CD4-positive, alpha-beta T cell treated with Interleukin-6 at 100 ng/mL for 8 hours (primary cell): ENCODE measurements at places on chromosomes 6 and 20.
A peak's percentile ranks its signal among the peaks of the same experiment; 100 is the strongest.

DNA sequence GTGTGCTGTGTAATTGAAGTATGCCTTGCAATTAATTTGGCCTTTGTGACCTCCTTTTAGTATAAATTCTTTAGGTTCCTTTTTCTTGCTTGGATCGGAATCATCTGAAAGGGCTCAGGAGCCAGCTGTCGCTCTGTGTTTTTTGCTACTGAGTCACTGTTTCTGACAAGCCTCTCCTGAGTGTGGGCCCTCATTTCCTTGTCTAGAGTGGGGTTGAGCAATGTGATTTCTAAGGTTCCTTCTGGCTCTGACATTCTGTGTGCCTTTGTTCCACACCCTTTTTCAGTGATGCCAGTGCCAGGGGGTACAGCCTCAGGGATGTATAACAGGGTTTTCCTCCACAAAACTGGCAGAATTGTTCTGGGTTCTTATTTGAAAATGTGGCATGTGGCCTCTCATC, 26.5 kb downstream of the DAAM2 start:
- DNase-seq: no peak

DNA sequence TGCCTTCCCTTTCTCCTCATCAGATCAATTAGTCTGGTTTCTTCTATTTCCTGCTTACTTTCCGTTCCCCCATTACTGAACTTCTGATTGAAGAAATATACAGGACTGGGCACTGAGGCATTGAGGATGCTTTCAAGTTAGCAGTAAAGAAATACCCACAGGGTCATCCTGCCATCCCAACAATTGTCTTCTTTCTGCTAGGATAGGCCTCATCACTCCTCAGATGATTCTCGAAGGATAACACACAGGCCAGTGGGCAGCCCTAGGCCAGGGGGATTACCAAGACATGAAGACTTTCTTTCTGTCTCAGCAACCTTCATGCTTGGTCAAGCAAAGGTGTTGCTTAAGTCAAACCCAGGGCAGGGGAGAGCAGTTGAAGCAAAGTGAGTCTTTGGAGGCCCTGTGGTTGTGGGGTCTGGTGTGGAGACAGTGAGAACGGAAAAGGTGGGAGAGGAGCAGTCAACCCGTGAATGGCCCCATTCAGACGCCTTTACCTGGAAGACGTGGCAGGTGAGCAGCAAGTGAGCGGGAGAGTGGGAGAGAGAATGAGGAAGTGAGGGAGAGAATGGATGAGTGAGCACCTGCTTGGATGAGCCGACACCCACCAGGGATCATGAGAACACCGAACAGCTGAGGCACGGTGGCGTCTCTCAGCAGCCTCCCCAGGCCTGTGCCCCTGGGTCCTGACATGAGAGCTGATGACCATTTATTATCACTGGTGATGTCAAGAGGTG, 462.9 kb downstream of the PREX1 start:
- DNase-seq: no peak

DNA sequence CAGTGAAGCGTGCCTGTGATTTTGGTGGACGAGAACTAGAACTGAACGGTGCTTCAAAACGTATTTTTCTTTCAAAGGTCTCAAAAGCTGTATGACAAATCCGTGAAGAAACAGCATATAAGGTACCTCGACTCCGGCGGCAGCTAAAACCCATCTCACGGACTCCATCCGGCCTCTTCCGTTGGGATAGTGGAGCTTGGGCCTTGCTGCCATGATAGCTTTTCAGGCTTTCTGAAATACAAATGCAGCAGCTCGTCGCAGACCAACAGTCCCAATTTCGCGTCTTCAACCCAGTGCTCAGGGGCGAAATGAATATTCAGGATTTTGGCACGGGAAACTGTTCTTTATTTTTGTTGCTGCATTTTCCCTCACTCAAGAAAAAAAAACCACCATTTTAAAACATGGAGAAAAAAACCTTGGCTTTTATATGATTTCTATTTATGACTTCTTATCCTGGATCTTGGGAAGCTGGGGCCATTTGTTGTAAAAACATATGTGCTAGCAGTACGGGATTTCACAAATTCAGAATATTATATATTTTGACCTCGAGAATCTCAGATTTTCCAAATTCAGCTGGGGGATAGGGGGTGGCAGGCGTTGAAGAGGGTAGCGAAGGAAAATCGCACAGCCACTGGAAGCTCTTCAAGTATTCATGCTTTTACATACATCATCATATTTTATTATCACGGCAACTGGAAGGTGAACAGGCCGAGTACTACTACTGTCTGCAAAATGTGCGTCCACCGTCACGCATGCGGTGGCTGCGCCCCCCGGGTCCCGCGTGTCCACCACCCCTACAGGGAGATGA, 849 bp downstream of the GSTA4 start:
- DNase-seq: no peak

DNA sequence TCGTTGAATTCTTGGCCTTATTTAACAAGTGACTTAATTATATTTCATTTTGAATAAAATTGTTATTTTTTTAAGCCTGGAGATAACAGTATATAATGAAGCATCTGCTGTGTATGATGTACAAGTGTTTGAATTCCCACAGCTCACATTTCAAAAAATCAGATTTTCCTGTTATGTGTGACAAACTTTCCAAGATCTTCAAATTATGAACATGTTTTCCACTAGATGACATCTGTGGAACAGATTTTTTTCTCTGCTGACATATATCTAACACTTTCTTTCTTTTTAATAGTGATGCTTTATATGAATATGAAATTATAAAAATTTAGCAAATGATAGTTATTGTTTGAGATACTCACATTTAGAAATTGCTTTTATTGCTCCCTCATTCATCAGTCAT, 482.8 kb downstream of the LMBRD1 start:
- no peak for DNase-seq

- no peak for DNase-seq
Measured at GRCh38 chr6:143159001-143159400, 98.3 kb downstream of the AIG1 start.

DNA sequence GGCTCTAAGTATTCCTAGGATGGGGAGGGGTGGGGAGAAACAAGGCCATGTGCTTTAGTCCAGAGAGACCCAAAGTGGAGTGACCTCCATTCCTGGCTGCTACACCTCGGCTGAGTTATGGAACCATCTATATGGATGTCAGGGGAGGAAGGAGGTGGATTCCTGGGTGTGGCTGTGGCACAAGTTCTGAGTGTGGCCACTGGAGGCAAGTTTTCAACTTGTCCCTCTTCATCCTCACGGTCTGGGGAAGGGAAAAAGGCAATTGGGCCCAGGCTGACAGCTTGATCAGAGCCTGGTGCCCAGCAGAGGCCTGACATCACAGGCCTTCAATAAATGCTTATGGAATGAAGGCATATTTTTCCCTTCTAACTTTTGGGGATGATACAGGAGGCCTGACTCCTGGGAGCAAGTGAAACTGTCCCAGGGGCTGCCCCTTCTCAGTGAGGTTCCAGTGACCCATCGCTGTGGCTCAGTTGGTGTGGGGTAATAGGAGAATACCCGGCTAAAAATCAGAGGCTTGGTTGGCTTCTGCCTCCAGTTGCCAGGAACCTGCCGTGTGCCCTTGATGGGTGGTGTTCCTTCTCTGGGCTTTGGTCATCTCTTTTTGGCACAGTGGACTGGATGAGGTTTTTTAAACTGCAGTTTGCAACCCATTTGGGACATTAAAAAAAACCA, 1.8 kb upstream of the ITPR3 start:
- DNase-seq: no peak

DNA sequence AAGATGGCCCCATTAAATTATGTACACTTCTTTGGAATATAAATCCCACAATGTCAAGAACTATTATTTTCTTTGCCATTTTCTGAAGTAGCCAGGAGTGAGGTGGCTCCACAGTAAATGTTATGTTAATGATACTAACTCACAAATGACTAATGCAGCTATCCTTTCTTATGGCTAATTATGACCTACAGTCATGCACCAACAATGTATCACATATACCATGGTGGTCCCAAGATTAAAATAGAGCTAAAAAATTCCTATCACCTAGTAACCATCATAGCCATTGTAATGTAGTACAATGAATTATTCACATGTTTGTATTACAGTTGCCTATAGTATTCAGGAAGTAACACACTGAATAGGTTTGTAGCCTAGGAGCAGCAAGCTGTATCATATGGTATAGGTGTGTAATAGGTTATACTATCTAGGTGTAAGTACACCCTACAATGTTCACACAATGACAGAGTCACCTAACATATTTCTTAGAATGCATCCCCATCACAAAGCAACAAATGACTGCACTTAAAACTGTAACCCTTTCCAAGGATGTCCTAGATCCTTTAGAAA, 15.3 kb downstream of the ECHDC1 start:
- DNase-seq: no peak

GRCh38 chr6:166465671-166466087, 82.9 kb upstream of the MPC1 start:
- DNase-seq: no peak

- peak; percentile 99 for DNase-seq
Measured at GRCh38 chr6:110815411-110816409, at the start of gene CDK19. TSS of gene CDK19 (minus strand) at chr6:110815469. CDS start at chr6:110815136, 333 bp downstream.

- peak; percentile 77 for DNase-seq
Measured at GRCh38 chr6:31737991-31738979, 1.5 kb upstream of the MSH5 start.

DNA sequence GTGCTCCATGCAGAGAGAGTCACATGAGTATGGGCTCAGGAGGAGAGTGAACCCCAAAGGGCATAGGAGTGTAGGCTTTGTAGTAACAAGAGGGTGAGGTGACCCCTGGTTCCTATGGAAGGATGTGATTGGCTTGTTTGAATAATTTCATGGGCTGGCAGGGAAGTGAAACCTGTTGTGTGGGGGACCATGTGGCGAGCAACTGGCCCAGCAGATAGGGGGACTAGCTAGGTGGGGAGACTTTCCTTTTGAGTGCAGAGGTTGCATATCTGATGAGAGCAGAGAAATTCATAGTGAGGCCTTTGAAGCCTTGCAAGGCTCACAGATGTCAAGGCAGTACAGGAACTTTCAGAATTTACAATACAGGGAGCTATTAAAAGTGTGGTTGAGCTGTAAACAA, 247.9 kb upstream of the SLC35B3 start:
- DNase-seq: no peak

- DNase-seq: no peak
Measured at GRCh38 chr6:4088704-4089103, 9.8 kb upstream of the FAM217A start.

DNA sequence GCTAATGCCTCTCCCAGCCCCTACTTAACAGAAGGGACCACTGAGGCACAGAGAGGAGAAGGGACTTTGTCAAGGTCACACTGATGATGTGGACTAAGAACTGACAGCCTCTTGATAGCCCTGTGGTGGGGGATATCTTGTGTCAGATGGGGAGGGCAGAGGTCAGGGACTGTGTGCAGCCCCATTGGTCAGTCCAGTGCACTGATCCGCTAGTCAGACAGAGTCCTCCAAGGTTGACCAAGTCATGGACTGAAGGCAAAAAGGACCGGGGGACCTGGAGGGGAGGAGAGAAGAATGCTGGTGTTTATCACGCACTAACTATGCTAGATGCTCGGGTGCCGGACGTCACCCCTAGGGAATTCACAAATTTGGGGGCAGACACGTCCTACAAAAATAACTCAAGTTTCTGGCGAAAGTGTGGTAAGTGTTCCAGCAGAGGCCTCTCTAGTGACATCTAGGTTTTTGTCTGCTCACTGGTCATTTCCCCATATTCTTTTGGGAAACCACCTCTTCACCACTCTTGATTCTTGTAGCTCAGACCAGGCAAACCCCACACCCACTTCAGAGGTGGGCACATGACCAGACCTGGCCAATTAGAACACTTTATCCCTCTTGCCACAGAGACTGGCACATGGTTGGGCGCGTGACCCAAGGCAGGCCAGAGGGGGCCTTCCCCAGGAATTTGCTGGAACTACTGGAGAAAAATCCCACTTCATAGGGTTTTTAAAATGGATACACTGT, 21.0 kb downstream of the TCF15 start:
- no peak for DNase-seq

DNA sequence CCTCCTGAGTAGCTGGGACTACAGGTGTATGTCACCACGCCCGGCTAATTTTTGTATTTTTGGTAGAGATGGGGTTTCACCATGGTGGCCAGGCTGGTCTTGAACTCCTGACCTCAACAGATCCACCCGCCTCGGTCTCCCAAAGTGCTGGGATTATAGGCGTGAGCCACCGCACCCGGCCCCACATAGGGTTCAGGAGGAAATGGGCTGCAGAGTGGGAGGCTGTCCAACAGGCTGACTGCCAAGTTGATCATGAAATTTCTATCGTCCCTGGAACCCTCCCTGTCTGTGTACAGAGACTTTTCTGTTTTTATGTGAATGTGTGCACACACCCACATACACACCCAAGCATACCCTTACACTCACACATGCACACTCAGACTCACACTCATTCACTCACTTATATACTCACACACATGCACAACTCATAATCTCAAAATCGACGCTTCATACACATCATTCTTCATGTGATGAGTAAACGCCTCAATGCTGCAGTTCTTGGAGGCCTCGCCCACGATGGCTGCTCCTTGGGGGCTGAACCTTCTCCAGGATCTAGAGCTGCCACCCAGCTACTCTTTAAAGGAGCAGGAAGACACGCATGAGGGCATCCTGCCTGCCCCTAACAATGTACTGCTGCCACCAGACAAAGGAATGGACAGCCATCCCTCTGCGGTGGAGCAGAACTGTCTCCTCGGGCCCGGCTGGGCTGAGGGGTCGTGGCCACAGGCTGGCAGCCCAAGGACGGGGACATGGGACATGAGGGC, 35.6 kb downstream of the SUN5 start:
- DNase-seq: no peak

DNA sequence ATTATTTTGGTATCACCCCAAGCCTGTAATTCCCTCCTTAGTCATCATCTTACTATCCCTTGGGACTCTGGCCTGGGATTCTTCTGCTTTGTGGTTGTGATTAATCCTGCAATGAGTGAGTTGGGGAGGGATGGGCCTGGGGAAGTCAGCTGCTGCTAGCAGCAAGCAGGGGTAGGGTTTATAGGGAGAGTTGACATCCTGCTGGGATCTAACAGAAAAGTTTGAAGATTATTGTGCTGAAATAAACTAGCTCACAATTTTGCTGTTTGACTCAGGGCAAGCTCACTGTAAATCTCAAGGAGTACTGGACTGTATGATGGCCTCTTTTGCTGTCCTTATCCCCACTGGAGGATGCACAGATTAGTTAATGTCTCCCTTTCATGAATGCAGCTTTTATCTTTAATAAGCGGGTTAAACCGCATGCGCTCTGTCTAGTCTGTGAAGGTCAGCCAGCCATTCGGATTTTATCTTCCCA, 83.4 kb downstream of the JARID2 start:
- DNase-seq: no peak

GRCh38 chr20:11738852-11739251, 178.8 kb upstream of the BTBD3 start:
- no peak for DNase-seq

DNA sequence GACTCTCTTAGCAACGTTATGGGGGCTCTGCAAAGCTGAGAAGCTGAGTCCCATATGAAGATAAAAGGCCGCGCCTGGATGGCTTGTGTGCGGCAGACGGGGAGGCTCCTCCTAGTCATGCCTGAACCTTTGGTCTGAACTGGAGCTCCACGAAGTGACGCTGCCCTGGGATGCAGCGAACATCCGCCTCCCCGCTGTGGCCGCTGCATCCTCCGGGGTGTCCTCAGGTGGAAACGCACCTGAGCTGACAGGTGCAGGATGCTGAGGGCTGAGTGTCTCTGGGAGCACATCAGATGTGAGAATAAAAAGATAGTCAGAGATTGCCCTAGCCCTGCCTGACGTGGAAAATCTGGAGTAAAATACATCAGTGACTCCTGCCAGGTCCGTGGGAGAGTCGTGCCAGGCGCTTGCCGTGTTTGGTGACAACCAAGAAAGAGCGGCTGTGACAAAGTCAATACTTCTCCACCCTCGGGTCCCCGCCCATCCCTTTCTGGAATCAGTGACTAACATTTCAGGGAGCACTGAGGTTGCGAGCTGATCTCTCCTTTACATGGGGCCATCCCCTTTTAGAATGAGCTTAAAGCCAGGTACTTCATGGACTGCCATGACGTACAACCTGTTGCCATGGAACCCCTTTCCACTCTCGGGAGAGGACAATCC, 162.8 kb upstream of the AFDN start:
- DNase-seq: no peak
